ENCODE measurements at places on chromosomes 2 and 18.

DNA sequence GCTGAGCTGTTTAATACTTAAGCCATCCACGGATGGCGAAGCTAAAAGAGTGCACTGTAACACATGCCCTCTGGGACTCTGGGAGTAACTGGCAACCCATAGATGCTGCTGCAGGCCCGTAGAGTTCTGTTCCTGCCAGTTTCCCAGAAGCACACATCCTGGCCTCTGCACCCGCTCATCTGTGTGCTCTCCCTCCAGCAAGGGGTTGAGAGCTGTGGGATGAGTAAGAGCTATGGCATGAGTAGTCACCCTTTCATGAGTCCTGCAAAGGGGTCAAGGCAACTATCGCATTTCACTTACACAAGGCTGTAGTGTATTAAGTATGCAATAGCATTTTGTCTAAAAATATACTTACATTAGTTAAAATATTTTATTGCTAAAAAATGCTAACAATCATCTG lies 1341.8 kb upstream of the NXPH2 start:
- no peak for DNase-seq

DNA sequence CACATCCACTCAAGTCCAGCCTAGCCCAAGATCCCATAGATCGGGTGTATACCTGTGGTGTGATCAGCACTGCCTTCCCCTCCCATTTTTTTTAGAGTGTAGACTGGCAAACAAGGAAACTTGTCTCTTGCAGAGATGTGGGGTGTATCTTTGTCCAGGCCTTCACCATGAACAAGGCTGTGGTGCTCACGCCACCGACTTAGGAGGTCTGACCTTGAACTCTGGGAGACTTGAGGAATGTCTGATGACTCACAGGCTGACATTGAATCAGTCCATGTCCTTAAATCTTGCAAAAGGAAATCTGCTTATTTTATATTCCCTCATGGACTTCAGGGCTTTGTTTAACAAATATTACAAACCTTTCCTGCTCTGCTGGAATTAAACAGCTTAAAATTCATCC lies 4.5 kb upstream of the CTIF start:
- DNase-seq: no peak

- DNase-seq: no peak
These were observed 69.6 kb downstream of the HPCAL1 start for GRCh38 chr2:10372203-10372861.

- DNase-seq: no peak
These were observed at the start of gene ELOA2 for GRCh38 chr18:47035156-47035671. Gene ELOA2, minus strand, starts transcription at chr18:47035621. Its CDS starts 357 bp downstream, at chr18:47035264.

DNA sequence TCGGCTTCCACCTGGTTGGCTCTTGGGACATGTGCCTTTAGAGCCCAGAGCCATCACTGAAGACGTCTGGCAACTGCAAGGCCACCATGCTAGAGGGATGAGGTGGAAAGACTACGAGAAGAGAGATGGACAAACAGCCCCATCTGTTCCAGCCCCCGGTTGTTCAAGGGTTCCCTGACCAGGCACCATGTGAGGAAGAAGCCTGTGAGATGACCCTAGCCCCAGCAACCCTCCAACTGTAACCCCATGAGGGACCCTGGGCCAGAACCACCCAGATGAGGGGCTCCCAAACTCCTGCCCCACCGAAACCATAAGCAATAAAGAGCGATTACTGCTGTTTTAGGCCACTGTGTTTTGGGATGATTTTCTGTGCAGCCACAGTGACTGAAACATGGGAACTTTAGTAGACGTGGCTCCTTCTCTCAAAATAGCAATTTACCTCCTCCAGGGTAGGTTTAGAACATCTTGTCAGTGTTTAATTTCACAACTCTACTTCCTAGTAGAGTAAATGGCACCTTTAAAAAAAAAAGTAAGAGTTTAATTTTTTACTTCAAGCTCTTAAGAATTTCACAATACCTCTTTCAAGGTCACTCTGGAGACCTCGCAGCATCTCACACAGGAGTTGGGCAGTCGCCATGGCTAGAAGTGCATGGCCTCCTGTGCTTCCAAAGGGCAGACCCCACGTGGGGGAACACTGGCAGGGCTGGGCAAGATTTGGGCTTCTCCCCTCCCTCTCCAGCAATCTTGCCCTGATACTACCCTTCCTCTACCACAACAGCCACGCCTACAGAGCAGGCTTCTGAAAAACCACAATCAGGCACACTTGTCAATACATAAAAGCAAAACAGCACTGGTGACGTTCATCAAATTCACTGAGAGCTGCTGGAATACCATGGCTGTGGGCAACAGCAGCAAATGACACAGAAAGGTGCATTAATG lies 48.8 kb downstream of the TMEM163 start:
- DNase-seq: no peak

DNA sequence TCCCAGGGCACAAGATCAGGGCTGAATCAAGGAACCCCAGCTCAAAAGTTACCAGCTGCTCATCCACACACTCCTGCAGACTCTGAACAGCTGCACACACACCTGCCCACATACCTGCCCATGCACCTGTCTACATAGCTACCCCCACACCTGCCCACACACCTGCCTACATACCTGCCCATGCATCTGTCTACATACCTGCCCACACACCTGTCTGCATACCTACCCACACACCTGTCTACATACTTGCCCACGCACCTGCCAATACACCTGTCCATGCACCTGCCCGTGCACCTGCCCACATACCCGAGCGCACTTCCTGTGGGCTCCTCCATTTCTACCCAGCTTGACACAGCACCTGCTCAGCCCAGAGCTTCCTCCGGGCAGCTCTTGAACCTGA lies 122.8 kb upstream of the AGAP1 start:
- DNase-seq: no peak

- no peak for DNase-seq
These were observed 23.5 kb downstream of the TSN start for GRCh38 chr2:121778741-121779487.

- no peak for DNase-seq
These were observed 123.6 kb downstream of the MAP3K20 start for GRCh38 chr2:173199294-173199693.

- no peak for DNase-seq
These were observed 10.1 kb downstream of the PPP1R7 start for GRCh38 chr2:241160318-241160717.

- DNase-seq: no peak
These were observed 204.6 kb upstream of the TNP1 start for GRCh38 chr2:217064234-217065011.

DNA sequence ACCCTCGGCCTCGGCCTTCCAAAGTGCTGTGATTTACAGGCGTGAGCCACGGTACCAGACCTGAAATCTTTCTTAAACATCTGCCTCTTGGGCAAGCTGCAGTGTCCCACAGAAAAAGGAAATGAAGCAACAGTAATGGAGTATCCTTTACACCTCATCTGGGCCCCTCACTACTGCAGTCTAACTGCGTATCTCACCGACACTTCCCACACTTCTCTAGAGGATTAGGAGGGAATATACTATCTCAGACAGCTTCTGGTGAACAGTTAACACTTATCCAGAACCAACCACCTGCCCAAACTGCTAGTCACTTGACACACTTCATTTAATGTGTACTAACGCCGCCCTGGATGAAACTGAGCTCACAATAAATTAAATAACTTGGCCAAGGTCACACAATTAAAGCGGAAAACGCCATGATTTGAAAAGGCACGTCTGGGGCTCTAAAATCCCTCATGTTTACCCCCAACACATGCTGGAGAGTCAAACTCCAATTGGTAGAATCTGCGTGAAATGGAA lies 993 bp downstream of the COX7A2L start:
- peak; percentile 54 for DNase-seq

- no peak for DNase-seq
These were observed 71.1 kb upstream of the MAPRE2 start for GRCh38 chr18:34970106-34970505.

DNA sequence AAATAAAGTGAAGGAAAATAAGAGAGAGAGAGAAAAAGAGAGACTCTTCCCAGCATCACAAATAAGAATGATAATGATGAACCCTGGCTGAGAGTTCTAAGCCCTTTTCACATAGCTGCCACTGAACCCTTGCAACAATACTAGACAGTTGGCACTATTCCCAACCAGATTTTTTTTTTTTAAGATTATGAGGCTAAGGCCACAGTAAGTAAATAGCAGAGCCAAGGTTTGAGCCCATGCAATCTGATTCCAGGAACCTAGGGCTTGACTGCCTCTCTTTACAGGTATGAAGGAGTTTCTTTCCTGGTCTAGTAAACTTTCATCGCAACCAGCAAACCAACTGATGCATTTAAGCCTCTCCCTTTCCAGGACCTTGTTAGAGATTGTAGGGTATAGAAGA lies 424.6 kb downstream of the NCKAP5 start:
- no peak for DNase-seq

- DNase-seq: no peak
These were observed 164.0 kb downstream of the GRB14 start for GRCh38 chr2:164457271-164457670.

DNA sequence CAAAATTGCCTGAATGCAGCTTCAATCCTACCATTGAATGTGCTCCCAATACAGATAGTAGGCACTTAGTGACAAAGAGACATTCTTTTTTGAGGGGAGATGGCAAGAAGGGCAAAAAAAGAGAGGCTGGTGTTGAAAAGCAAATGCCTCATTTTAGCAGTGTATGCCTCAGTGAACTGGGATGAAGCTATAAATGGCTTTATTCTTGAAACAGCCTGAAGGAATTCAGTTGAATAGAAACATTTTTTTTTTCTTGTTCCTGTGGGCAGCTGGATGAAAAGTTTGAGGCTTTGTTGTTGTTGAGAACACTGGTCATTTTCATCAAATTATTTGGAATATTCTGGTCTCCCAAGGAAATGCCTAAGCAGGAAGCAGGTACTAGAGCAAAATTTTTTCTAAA lies 228.9 kb downstream of the RNF144A start:
- DNase-seq: no peak

- DNase-seq: no peak
These were observed 142.6 kb upstream of the FHL2 start for GRCh38 chr2:105541189-105542050.

DNA sequence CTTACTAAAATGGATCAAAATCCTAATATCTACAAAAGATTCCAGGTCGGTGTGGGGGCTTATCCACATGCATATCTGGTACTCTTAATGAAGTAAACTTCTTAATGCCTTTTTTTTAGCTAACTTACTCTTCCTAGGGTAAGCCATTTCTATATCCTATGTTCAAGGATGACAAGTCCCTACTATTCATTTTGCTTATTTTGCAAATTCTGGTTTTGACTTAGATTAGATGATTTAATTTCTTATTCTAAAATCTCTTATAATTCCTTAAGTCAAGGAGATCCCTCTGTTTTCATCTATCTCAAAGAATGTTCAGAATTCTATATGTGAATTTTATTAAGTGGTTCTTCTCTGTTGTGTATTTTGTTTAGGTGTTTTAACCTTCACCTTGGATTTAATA lies 79.7 kb downstream of the KYNU start:
- no peak for DNase-seq

DNA sequence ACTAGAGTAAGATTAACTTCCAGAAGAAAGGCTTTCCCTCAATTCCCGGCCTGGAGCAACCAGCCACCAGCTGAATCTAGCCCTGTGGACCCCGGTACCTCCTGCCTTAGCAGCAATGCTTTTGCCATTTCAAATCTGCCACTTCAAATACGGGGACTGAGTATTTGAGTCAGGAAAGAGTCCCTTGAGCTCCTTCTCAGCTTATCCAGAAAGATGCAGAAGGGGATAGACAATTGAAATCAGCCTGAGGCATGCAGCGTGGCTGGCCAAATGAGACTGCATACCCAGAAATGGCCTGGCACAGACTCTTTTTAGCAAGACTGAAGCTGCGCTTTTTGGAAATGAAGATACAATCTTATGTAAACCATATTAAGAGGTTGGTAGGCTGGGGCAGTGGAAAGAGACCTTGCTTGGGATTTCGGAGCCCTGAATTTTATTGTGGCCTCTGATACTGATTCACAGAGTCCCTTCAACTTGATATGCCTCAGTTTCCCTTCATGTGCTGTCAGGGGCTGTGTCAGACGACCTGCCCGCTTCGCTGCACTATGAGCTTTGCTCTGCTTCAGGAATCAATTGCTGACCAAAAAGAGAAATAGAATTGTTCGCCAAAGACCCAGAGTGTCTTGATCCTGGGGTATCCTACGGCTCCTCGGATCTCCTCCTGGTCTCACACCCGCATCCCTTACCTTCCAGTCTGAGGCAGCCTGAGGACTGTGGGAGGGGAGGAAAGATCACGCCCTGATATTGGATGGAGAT lies 1.0 kb downstream of the MATN3 start:
- no peak for DNase-seq

GRCh38 chr18:48006415-48007175 lies 76.1 kb upstream of the SMAD2 start:
- DNase-seq: no peak

GRCh38 chr2:183057333-183057985 lies 19.2 kb upstream of the NCKAP1 start:
- no peak for DNase-seq

DNA sequence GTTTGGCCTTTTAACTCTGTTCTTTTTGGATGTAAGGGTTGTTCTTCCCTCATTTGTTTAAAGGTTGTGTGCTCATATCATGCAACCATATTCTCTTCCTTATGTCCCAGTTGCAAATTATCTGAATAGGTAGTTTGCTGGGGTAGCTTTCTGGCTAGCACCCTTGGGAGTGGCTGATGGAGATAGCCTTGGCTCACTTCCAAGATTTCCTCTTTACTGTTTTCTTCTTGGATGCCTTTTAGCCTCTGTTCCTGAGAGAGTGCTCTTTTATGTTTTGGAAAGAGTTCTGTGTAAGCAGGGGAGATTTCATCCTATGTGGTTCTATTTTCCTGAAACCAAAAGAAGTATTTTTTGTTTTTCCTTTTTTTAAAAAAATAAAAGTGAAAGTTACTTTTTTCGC lies 25.4 kb downstream of the USP14 start:
- peak; percentile 43 for DNase-seq

GRCh38 chr2:161068670-161069069 lies 91.6 kb upstream of the TANK start:
- DNase-seq: no peak

- DNase-seq: no peak
These were observed 147.9 kb downstream of the DOCK10 start for GRCh38 chr2:224894356-224894755.

DNA sequence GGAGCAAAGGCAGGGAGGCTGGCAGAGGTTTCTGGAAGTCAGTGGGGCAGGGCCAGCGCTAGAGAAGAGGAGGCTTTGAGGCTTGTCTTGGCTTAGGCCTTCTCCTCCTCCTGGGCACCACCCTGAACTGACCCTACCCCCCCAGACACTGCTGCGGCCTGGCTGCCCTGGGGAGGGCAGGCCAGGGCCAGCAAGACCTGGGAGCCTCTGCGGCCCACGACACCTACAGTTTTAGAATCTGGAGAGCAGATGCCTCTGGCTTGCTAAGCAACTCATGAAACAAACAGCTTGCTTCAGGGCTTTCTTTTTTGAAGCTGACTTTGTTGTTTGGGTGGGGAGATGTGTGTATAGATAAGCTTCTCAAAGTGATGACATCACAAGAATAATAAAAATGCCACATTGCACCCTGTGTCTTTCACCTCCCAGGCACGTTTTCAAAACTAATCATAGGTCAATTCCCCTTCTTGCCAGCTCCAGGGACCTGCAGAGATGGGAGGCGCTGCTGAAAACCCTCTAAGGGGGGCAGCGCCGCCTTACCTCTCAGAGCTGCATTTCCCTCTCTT lies 46.2 kb upstream of the SMAD7 start:
- no peak for DNase-seq
